ENCODE measurements at places on chromosomes 1 and 21.

GRCh38 chr1:101431956-101432510, 195.2 kb downstream of the S1PR1 start:
- DNase-seq = no peak

DNA sequence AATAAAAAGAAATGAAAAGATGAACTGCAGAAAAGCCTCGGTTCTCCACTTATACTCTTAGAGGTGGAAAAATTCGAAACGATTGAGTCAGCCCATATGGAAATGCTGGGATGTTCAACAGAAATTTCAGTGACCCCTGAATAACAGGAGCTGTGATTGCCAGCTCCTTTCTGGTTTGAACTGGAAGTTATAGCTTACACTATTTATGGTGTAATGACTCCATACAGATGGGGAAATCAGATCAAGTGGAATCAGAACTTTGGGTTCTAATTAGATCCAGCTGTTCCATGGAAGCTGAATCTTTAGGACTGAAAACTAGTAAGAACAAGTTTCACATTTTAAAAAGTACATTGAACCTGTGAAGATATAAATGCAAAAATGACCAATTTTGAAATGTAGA, 569.3 kb upstream of the ZRANB2 start:
- DNase-seq = no peak

DNA sequence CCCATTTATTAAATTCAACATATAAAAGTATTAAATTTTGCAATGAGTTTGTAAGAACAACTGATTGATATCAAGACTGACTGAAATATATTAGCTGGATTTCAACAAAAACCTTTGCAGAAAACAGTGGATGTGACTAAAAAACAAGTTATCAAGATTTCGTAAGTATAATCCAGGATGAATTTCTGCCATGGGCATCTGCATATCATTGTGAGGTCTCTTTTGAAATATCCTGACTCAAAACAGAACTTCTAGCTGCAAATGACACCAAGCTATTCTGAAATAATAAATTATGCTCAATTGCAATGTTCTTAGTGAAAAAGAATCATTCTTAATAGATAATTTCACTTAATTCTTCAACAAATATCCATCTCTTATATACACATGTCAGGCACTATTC, 52.6 kb downstream of the CD34 start:
- DNase-seq = no peak

DNA sequence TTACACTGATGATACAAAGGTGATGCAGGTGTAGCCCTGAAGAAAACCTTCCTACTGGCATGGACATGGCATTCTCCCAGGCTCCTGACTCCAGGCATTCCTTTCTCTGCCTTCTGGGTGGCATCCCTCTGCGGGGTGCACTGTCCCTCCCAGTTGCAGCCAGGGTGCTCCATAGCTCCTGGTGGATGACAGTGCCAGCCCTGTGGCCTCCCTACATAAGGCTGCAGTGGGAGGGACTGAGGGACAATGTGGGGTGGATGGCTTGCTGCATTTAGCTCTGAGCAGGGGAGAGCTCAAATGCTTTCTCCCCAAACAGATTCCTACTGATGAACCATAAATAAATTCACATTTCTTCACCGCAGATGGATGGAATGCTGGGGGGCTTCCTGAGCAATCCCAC, 97.0 kb upstream of the GJB5 start:
- no peak for DNase-seq

DNA sequence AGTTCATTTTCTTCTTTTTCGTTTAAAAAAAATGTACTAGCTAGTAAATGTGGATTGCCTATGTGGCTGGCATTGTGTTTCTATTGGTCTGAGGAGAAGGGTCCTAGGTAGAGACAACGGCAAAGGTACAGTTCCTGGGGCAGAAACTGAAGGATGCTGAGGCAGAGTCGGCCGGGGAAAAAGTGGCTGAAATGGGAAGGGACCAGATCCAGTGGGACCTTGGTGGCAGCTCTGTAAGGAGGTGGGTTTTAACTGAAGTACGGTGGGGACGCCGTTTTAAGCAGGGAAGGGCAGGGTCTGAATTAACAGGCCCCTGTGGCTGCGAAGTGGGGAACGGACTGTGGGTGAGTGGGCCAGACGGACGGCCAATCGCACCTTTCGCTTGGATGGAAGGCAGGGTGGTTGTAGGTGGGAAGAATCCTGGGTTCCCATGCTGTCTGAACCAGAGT, 420 bp upstream of the VPS13D start:
- no peak for DNase-seq

DNA sequence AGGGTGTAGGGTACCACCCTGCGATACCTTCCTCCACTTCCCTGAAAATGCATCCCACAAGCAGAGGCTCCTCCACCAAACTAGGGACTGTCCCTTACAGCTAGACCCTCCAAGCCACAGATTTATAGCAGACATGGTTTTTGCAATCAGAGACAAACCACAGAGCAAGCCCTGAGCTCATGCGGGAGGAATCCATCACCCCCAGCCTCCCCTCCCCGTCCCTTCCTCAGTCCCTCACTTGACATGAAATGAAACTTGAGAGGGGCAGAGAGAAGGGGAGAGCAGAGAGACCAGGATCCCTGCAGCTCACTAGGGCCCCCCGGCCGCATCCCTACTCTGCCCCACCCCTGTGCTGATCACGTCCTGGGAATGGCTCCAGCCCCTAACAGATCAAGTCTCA, 94.9 kb downstream of the MRPL37 start:
- DNase-seq = no peak

GRCh38 chr1:29920316-29920715, 684.0 kb downstream of the PTPRU start:
- no peak for DNase-seq

DNA sequence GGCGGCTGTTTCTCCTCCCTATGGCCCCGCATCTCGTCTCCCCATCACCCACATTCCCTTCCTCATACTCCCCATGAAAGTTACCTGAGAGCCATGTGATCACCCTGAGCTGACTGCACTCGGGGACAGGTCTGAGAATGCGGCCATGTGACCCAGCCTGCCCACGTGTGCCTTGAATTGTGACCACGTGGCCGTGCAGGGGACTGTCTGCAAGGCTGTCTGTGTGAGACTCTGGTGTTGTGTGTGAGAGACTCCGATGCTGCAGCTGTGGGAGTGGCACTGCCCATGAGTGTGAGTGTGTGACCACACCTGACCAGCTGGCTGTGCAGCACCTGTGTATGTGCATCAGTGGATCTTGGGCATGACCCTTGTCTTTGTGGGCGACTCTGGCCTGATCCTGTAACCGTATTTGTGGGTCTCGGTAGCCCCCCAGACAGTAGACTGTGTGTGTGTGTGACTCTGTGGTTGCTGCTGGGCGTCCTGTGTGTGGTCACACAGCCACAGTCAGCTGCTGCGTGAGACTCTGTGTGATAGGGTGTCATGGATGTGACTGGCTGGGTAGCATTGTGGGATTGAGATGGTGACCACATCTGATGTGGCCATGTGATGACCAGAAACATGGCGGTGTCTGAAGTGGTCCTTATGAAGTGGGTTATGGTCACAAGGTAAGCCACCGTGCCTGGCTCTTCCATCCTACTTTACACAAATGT, 56.8 kb upstream of the KDM4A start:
- no peak for DNase-seq

GRCh38 chr1:206554701-206555472, 47.6 kb downstream of the RASSF5 start:
- DNase-seq = no peak

- no peak for DNase-seq
Measured at GRCh38 chr1:51032936-51033335, 62.9 kb downstream of the CDKN2C start.

DNA sequence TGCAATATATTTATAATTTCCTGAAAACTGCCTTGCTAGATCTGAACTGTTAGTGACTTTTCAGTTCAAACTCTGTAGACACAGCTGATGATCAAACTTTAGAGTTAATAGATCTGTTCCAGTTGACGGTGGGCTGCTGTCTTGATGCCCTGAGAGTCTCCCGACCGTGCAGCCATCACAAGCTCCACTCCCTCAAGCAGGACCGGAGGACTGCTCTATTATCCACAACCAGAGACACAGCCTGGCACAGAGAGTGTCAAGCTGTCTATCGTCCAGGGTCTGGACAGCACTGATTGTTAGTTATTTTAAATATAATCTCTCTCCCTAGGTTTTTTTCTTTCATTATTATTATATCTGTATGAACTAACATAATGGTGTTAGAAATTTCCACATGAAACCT, 8.0 kb downstream of the CHODL start:
- DNase-seq = no peak

- no peak for DNase-seq
Measured at GRCh38 chr21:37874904-37875780, 41.1 kb downstream of the KCNJ6 start.

- no peak for DNase-seq
Measured at GRCh38 chr1:28087614-28088167, 719 bp downstream of the EYA3 start.

- no peak for DNase-seq
Measured at GRCh38 chr1:50779801-50780200, 180.3 kb downstream of the FAF1 start.

DNA sequence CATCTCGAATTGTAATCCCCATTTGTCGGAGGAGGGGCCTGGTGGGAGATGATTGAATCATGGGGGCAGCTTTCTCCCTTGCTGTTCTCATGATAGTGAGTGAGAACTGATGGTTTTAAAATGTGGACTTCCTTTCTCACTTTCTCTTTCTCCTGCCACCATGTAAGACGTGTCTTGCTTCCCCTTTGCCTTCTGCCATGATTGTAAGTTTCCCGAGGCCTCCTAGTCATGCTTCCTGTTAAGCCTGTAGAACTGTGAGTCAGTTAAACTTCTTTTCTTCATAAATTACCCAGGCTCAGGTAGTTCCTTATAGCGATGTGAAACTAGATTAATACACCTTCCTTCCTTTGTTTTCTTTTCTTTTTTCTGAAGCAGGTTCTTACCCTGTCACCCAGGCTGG, 13.9 kb downstream of the DNAJC6 start:
- DNase-seq = no peak

DNA sequence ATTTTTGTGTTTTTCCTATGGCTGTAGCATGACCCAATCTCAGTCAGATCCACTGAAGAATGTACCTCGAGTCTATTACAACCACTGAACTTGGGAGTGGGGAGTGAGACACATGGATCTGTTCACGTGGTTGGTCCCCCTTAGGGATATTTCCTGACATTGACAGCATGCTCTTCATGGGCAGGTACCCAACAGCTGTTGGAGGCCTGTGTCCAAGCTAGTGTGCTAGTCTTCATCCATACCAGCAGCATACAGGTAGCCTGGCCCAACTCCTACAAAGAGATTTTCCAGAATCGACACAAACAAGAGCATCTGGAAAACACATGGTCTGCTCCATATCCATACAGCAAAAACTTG, 34.2 kb upstream of the HSD3B1 start:
- DNase-seq = no peak

Data from lower leg skin (tissue), 4 donors.